ENCODE measurements at places on chromosomes 2 and 18.

GRCh38 chr18:13615432-13615861, 110.9 kb downstream of the FAM210A start:
- no peaks in the 10 kb centered on the region for H3K36me3 ChIP-seq
- no peaks in the 10 kb centered on the region for H3K27me3 ChIP-seq
- H3K4me3 ChIP-seq, result no peak overlapping the region
- DNase-seq, result no peak
- H3K27ac ChIP-seq, result no peak overlapping the region

DNA sequence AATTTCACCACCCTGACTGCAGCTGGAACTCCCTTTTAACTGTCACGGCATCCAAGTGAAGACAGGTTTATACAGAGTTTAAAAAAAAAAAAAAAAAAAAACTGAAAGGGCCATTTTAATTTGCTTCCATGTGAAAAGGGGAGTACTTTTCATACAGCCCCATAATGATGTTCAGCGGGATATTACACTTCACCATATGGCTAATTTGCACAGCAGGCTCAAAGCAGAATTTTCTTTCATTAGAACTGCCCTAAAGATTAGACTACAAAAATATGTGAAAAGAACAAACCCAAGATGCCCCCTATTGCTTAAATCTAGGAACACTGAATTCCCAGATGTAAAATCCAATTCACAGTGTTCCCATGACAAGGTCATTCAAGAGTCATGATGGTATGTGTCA, 301.8 kb downstream of the EXOC6B start:
- DNase-seq, result no peak
- H3K27ac ChIP-seq, result no peak overlapping the region
- no peaks in the 10 kb centered on the region for H3K36me3 ChIP-seq
- no peaks in the 10 kb centered on the region for H3K27me3 ChIP-seq

DNA sequence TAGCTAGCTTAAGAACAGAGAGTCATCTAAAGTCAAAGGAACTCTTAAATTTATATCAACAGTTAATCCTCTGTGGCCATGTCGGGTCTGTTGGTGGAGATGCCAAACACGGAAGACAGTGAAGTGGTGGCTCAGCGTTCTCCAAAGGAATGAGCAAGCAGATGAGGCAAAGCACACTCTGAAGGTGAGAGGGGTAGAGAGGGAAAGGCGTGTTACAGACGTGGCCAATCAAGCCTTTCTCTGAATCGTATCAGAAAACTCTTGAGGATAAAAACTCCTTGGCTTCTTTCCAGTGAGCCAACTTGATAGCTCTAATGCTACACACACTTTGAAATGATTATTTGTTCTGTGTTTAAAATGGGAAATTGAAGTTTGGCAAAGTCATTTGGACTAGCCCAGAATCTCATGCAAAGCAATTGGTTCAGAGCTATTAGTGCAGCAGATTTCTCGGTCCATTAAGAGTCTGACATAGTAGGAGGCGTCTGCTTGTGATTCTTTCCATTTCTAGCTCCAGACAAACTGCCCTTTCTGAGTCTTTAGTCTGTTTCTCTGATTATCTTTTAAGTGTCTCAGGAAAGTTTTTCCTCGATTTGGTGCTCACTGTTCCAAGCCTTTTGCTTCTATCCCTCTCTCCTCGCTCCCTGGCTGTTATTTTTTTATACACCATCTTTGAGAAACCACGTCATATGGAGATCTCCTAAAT, 57.5 kb upstream of the CPO start:
- no peak overlapping the region for H3K4me3 ChIP-seq
- DNase-seq, result no peak
- peaks cover 3% of the 10 kb centered on the region for H3K4me1 ChIP-seq

- no peak overlapping the region for H3K27ac ChIP-seq
- no peaks in the 10 kb centered on the region for H3K27me3 ChIP-seq
- no peaks in the 10 kb centered on the region for H3K4me1 ChIP-seq
- no peak overlapping the region for H3K4me3 ChIP-seq
- no peaks in the 10 kb centered on the region for H3K36me3 ChIP-seq
- no peak for DNase-seq
Measured at GRCh38 chr2:76752506-76752905, 769.7 kb downstream of the LRRTM4 start.

- peaks cover 58% of the 10 kb centered on the region for H3K27me3 ChIP-seq
- peak overlapping the region; percentile 68 for H3K4me3 ChIP-seq
- no peaks in the 10 kb centered on the region for H3K36me3 ChIP-seq
- DNase-seq, result peak; percentile 53
Measured at GRCh38 chr2:181457741-181458425, 697 bp downstream of the ITGA4 start.
